HT-29 (cell line): ENCODE measurements at places on chromosomes 7 and 10. TPM values are rescaled to one million over a fixed set of nuclear protein-coding genes. Genes with fewer than 3 reads are reported as not detected.

The FMC1 gene
- total RNA-seq = 16.5 and 19.4 TPM in 2 replicates

The PRR15 gene
- total RNA-seq = 101 and 105 TPM in 2 replicates

DNA sequence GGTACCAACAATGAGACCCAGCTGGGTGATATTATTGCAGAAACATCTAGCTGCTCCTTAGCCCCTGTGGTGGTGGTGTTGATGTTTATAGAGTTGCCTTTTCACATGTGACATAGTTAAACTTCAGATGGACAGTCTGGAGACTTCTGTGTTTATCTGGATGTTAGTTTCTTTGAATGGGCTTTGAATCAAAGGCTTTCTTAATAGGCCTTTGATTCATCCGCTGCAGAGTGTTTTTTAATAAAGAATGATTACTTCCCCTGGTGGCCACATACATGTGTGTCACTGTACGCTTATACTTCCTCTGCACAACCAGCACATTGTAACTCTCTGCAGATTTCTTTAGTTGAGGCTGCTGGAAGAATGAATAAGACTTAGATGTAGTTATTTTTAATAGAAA lies 221.0 kb downstream of the DYNC1I1 start:
- DNase-seq = peak; percentile 69

DNA sequence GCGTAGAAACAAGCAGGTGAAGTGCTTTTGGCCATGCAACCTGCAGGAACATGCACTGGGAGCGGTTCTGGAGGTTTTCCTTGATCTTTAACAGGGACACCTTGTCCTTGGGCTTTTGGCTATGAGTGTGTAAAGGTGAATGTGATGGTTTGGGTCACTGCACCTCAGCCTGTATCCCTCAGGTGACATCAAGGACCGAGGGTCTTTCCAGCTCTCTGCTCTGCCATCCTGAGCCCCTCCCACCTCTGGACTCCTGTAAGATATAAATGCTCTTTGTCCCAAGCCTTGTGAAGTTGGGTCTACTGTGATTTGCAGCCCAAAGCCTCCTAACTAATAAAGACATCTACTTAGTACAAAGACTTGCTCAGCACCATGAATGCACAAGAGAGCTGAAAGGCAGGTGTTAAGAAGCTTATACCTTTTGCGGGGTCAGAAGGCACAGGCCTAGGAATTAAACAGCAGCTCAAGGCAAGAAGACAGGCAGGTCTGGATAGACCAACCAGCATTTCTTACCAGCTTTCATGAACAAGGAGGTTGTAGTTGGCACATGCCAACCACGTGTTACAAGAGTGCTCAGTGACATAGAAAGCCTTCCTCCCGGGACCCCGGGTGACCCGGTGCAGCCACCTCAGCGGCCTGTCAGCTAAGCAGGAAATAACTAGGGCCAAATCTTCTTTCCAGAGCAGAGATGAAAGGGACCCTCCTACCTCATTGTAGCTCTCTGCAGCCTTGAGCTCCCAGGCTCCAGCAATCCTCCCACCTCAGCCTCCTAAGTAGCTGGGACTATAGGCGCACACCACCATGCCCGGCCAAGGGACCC lies 89.9 kb downstream of the CARD11 start:
- no peak for DNase-seq
